RPMI7951 (cell line): ENCODE measurements at places on chromosomes 4 and X. TPM values are rescaled to one million over a fixed set of nuclear protein-coding genes. Genes with fewer than 3 reads are reported as not detected.

The MGARP gene
- 0.68 and 1.2 TPM in 2 replicates for total RNA-seq

- no peak for DNase-seq
Observed at GRCh38 chr4:42112846-42113245, 39.6 kb downstream of the BEND4 start.

- no peak for DNase-seq
Observed at GRCh38 chrX:25869761-25870160, 268.4 kb upstream of the MAGEB18 start.

DNA sequence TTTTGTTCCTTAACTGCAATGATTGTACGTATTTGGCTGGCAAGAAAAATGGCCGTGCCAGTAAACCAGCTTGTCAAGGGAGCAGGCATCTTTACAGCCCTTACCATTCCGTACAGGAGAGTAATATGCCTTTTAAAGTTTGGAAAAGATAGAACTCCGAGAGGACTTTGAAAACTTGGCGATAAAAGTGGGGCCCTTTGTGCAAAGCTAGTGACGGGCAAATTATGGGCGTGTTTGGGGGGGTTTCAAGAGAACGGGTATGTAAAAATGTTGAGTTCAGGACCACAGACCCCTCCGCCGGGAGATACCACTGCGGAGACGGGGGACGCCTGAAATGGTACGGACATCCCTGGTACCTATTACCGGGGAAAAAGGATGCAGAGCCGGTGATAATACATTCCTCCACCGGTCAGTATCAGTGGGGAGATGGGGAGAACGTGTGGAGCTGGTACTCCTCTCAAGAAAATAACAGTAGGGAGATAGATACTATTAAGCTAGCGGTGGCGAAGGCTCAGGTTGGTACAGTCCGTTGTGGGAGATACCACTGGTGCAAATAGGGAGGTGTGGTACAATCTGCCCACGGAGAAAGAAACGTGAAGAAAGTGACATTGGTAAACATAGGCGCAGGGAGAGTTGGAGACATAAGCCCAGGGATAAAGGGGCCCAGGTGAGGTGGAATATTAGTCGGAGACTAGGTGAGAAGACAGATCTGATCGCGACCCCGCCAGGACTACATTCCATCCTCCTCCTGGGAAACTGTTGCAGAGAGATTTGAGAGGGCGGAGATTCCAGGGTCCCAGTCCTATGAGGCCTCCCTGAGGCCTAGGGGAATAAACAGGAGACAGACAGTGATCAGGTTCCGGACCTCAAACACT is 14.5 kb downstream of the SPACA5 start:
- DNase-seq = peak; percentile 88

DNA sequence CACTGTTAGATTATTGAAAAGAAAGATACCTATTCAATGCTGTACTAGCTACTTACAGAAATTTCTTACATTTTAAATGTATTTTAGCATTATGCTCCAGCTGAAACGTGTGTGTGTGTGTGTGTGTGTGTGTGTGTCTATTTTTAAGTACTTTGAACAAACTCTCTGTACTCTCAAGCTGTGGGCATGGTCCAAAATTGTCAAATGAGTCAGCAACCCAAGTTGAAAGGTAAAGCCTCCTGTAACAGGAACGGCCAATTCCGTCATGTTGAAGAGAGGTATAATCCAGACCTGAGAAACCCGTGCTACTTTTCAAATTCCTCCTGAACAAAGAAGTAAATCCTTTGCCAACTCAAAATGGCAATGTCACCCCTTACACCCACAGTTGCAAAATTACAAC is 20.5 kb downstream of the MAOB start:
- DNase-seq = no peak

DNA sequence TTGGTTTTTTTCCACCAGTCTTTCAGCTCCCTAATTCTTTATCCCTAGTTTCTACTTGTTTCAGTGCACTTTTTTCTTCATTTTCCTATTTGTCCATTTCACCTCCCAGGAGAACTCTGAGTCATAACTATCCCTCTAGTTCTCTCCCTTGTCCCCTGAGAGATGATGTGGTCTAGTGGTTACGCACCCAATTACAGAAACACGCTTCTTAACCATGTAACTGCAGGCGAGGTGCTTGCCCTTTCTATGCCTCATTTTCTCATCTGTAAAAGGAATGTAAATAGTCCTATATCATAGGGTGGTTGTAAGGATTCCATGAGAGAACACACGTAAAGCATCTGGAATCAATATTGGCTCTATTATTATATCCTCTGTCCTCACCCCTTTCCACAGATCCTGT is 8.8 kb upstream of the GRPR start:
- DNase-seq = peak; percentile 88

DNA sequence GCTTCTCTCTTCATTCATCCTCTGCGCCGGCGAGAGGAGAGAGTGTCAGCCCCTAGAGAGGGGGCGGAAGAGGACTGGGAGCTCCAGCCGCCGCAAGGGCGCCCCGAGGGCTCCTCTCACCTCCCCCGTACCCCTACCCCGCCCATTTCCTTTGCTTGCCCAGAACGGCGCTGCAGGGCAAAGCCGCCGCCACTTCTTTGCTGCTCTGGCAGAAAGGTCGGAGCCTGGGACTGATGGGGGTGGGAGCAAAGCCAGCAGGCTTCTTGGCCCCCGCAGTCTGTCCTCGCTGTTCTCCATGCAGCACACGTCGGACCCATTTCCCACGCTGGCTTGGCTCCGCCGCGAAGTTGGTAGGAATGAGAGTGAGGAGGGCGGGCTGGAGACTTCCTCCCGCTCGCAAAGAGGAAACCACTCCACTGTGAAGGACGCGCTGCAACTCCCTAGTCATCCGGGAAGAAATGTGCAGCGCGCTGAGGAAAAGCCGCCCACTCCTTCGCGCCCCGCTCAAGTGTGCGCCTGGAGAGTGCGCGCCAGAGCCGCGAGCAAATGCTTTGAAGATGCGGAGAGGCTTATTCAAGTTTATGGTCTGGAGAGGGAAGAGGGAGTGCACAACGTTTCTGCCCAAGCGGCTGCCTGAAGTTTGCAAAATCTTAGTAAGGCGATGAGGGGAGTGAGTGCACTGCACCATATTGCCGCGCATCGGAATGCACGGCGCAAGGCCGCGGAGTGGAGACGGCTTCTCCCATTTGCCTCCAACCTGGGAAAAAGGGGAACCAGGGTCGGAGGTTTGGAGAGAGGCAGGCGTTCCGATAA is 2.8 kb upstream of the PCDH7 start:
- DNase-seq = peak; percentile 31

- DNase-seq = no peak
Observed at GRCh38 chr4:148335133-148335532, 107.1 kb downstream of the NR3C2 start.

GRCh38 chrX:112941209-112941837 is 100.7 kb upstream of the AMOT start:
- DNase-seq = peak; percentile 0

DNA sequence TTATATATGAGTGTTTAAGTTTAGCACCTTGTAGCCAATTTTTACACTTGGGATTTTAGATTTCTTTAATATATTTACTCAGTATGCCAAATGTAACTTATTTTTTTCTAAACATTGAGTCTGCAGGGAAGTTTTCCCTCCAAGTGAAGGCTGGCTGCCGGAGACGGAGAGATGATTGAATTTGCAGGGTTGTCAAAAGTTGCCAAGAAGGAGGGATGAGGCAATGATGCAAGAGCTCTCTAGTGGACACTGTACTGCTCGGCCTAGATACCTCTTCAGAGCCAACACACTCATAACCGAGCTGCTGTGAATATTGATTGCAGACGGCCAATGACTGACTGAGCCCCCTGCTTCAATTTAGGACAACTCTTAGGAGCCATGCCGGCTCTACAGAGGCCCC is 318.6 kb upstream of the CASK start:
- DNase-seq = no peak

GRCh38 chr4:147355847-147356246 is 125.0 kb upstream of the EDNRA start:
- peak; percentile 58 for DNase-seq
